ENCODE measurements at places on chromosomes 5 and 9. TPM values are rescaled to one million over a fixed set of nuclear protein-coding genes. Genes with fewer than 3 reads are reported as not detected.

DNA sequence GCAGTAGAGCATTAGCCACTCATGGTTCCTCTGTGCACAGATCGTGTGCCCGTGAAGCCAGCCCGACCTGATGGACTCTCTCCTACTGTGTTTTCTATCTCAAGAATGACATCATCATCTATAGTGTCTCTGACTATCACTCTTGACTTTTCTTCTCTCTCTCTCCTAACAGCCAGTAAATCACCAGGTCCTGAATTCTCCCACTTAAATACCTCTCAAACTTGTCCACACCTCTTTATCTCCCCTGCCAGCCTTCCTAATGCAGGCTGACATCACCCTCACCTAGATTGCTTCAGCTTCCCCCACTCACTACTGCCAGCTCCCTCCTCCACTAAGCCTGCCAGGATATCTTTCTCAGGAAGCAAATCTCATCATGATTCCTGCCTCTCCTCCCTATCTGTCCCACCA, 90.6 kb upstream of the MIER3 start:
- H3K27ac ChIP-seq, result no peak overlapping the region
- no peaks in the 10 kb centered on the region for H3K4me1 ChIP-seq
- H3K36me3 ChIP-seq, result no peaks in the 10 kb centered on the region
- no peaks in the 10 kb centered on the region for H3K27me3 ChIP-seq
- H3K4me3 ChIP-seq, result no peak overlapping the region

GRCh38 chr5:53560506-53561191, at the start of gene NDUFS4:
Gene NDUFS4, plus strand, starts transcription at chr5:53560639. Its CDS starts 24 bp downstream, at chr5:53560663.
- H3K36me3 ChIP-seq, result peaks cover 8% of the 10 kb centered on the region
- peaks cover 5% of the 10 kb centered on the region for H3K4me1 ChIP-seq
- H3K27ac ChIP-seq, result peak within 1 kb of the TSS; percentile 76
- H3K4me3 ChIP-seq, result peak within 1 kb of the TSS; percentile 91
- no peaks in the 10 kb centered on the region for H3K27me3 ChIP-seq
- peak; percentile 94 for DNase-seq

DNA sequence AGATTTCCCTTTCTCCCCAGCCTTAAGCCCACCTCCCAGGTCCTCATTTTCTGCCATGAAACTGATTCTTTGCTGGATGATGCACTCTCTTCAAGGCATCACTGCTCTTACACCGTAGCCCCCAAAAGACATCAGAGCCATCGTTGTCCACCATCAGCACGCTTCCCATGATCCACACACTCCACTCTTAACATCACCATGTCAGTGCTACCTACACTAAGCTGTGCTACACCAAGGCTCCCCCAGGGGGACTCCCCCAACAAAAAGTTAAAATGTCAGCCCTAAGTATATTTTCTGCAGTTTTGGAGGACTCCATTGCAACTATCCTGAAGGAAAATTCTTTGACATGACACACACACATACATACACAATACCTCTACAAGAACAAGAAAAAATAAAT, 34.1 kb upstream of the KIF2A start:
- no peak overlapping the region for H3K27ac ChIP-seq
- no peaks in the 10 kb centered on the region for H3K36me3 ChIP-seq
- H3K4me1 ChIP-seq, result no peaks in the 10 kb centered on the region

DNA sequence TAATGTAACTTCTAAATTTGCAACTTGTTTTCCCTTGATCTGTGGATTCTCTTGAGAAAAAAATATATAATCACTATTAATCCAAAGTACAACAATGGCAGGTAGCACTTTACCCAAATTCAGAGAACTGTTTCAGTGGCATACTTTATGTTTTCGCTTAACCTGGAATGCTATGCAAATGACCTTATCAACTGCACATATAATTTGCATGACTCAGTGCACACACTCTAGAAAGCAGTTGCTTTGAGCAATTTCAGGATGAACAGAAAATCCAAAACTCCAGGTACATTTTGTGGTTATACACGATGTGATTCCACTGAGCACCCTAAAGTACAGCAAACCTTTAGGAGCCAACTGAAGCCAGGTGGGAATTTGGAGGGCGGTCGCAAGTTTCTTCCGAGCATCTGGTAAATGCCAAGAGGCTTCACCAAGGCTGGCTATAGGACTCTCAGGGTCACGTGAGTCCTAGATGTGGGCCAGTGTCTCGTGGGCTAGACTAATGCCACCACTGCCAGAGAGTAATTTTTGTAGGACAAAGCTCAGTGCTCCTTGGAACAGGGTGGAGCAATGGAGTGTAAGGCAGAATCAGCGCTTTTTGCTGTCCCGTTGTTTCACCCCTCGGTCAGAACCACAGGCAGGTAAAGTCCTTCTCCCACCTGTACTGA, 37.3 kb downstream of the DMGDH start:
- H3K27ac ChIP-seq, result no peak overlapping the region
- no peaks in the 10 kb centered on the region for H3K4me1 ChIP-seq
- H3K4me3 ChIP-seq, result no peak overlapping the region
- no peaks in the 10 kb centered on the region for H3K36me3 ChIP-seq

GRCh38 chr9:134390947-134391318, 64.7 kb downstream of the RXRA start:
- H3K4me3 ChIP-seq, result no peak overlapping the region
- DNase-seq, result no peak
- H3K4me1 ChIP-seq, result no peaks in the 10 kb centered on the region
- H3K27me3 ChIP-seq, result no peaks in the 10 kb centered on the region
- no peaks in the 10 kb centered on the region for H3K36me3 ChIP-seq

GRCh38 chr9:130265431-130266235, at the start of gene HMCN2:
Gene HMCN2, plus strand, starts transcription at chr9:130265760. Its CDS starts 119 bp downstream, at chr9:130265879.
- H3K27me3 ChIP-seq, result peaks cover 39% of the 10 kb centered on the region
- H3K36me3 ChIP-seq, result no peaks in the 10 kb centered on the region

- H3K4me3 ChIP-seq, result no peak overlapping the region
- no peak overlapping the region for H3K27ac ChIP-seq
- H3K4me1 ChIP-seq, result no peaks in the 10 kb centered on the region
Observed at GRCh38 chr9:21609506-21609905, 127.4 kb upstream of the IFNE start.

DNA sequence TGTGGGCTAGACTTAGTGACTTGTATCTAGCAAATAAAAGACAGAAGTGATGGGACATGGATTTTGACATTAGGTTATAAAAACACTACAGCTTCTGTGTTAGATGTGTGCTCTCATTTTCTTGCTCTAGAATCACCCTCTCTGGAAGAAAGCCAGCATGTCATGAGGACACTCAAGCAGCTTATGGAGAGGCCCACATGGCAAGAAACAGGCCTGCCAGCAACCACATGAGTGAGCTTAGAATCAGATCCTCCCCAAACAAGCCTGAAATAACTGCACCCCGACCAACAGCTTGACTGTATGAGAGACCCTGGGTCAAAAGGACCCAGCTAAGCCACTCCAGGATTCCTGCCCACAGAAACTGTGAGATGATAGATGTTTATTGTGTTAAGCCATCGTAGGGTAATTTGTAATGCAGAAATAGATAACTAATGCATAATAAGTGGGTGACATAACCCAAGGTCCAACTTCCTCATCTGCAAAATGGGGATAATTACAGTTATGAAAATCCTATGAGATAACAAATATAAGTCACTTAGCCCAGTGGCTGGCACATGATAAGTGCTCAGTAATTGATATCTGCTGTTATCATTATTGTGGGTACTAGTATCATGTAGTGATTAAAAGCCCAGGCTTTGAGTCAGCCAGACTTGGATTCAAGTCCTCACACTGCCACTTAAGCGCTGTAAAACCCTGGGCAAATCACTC, 86.5 kb downstream of the KLHL3 start:
- H3K27ac ChIP-seq, result no peak overlapping the region
- H3K4me3 ChIP-seq, result no peak overlapping the region
- no peaks in the 10 kb centered on the region for H3K27me3 ChIP-seq
- DNase-seq, result no peak

- H3K27me3 ChIP-seq, result no peaks in the 10 kb centered on the region
- H3K27ac ChIP-seq, result peak overlapping the region; percentile 55
- H3K4me3 ChIP-seq, result peak overlapping the region; percentile 70
- no peaks in the 10 kb centered on the region for H3K36me3 ChIP-seq
- H3K4me1 ChIP-seq, result peaks cover 8% of the 10 kb centered on the region
Observed at GRCh38 chr5:130316971-130317680, 412.9 kb downstream of the CHSY3 start.

DNA sequence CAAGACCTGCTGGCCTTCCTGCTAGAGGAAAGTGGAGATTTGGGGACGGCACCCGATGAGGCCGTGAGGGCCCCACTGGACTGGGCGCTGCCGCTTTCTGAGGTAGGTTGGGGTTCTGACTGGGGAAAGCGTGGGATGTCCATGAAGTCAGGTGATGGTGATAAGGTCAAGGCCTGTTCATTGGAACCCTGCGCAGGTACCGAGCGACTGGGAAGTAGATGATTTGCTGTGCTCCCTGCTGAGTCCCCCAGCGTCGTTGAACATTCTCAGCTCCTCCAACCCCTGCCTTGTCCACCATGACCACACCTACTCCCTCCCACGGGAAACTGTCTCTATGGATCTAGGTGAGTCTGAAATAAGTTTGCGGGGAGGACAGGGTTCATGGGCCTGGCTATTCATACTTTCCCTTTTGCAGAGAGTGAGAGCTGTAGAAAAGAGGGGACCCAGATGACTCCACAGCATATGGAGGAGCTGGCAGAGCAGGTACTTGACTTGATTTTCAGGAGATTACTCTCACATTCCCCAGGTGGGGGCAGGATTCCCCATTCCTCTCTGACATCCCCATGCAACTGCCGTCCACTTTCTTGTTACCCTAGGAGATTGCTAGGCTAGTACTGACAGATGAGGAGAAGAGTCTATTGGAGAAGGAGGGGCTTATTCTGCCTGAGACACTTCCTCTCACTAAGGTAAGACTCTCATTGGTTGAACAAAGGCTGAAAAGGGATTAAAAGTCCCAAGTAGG, 505 bp downstream of the CREB3 start:
- peak overlapping the region; percentile 83 for H3K27ac ChIP-seq
- H3K36me3 ChIP-seq, result peaks cover 40% of the 10 kb centered on the region
- peak overlapping the region; percentile 97 for H3K4me3 ChIP-seq
- no peaks in the 10 kb centered on the region for H3K27me3 ChIP-seq

DNA sequence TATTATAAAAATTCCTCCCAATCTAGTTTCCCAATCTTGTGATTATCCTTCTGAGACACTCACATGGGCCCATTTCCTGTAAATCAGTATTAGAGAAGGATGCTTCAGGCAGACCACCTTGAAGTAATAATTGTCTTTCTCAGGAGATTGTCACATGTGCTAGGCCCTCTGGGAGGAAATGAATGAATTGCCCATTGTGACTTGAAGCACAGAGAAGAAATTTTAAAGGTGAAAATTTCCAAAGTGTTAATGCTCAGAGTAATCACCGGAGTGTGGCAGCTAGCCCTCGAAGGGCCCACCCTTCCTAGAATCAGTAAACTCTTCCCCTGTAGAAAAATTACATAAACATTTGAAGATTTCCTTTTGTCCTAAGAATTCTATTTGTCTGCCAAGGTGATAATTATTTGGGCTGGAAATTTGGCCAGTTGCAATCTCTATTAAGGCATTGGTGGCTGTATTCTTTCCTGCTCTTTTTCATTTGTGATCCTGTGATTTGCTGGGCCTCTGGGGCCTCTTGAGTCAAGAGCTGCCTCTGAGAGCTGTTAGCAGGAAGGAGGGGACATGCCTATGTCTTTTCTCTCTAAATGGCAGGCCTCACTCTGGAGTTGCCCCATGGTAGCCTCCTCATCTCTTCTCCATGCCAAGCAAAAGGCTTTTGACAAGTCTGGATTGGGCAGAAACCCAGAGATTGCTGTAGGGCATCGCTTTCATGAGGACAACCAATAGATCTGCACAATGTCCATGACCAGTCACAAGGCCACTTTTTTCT, 371.5 kb upstream of the ACTBL2 start:
- H3K27ac ChIP-seq, result no peak overlapping the region
- no peaks in the 10 kb centered on the region for H3K27me3 ChIP-seq
- H3K36me3 ChIP-seq, result no peaks in the 10 kb centered on the region
- DNase-seq, result no peak
- H3K4me1 ChIP-seq, result peaks cover 3% of the 10 kb centered on the region
- no peak overlapping the region for H3K4me3 ChIP-seq

DNA sequence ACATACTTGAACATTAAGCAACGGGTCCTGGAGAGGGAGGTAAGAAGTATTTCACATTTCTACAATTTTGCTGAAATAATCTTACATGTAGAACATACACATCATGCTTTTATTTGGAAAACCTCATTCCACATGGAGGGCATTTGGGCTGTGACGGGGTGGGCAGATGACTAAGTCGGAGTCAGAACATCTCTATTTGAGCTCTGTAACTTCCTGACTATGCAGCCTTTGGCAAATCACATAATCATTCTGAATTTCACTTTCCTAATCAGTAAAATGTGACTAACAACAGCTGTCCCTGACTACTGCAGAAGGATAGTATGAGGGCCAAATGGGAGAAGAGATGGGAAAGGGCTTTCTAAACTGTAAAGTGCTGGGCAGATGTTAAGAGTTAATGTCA, 17.1 kb upstream of the IL6ST start:
- no peak overlapping the region for H3K27ac ChIP-seq
- DNase-seq, result no peak
- H3K36me3 ChIP-seq, result no peaks in the 10 kb centered on the region
- H3K27me3 ChIP-seq, result no peaks in the 10 kb centered on the region
- H3K4me1 ChIP-seq, result no peaks in the 10 kb centered on the region

GRCh38 chr9:3321186-3321585, 204.6 kb downstream of the RFX3 start:
- no peak overlapping the region for H3K4me3 ChIP-seq
- no peaks in the 10 kb centered on the region for H3K4me1 ChIP-seq
- no peak for DNase-seq
- H3K27me3 ChIP-seq, result no peaks in the 10 kb centered on the region

GRCh38 chr5:126280846-126281245, 142.4 kb upstream of the GRAMD2B start:
- peak overlapping the region; percentile 6 for H3K27ac ChIP-seq
- H3K4me3 ChIP-seq, result no peak overlapping the region
- peaks cover 24% of the 10 kb centered on the region for H3K27me3 ChIP-seq

- no peaks in the 10 kb centered on the region for H3K36me3 ChIP-seq
- H3K4me3 ChIP-seq, result no peak overlapping the region
- peaks cover 46% of the 10 kb centered on the region for H3K27me3 ChIP-seq
Observed at GRCh38 chr5:59037453-59037852, 454.6 kb downstream of the RAB3C start.

GRCh38 chr9:34282096-34282495, 47.0 kb downstream of the KIF24 start:
- H3K4me1 ChIP-seq, result no peaks in the 10 kb centered on the region
- no peaks in the 10 kb centered on the region for H3K27me3 ChIP-seq
- DNase-seq, result no peak

DNA sequence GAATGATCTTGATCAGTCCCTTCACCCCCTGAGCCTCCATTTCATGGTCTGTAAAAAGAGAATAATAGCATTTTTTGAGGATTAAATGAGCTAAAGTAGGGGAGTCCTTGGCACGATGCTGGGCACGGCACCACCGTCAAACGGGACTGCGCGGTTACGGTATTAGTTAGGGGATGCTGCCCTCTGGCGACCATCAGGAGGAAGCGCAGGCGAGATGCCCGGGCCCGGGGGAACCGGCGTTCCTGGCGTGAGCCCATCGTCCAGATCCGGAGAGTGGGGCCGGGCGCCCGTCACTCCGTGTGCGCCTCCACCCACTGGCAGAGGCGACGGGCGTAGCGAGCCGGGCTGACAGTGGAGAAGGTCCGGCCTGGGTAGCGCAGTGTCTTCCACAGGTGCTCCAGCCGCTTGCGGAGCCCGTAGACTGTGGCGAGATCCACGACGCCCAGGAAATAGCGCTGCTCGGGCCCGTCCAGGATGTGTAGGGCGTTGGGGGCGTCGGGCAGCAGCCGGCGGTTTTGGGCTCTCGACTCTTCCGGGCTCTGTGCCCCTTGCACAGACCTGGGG, 4.8 kb upstream of the ST6GALNAC4 start:
- no peaks in the 10 kb centered on the region for H3K4me1 ChIP-seq
- H3K4me3 ChIP-seq, result no peak overlapping the region
- DNase-seq, result peak; percentile 90
- no peak overlapping the region for H3K27ac ChIP-seq

Gene CDX1
- 0.25 TPM for total RNA-seq

Gene MSMP
- total RNA-seq, result 0.74 TPM

Gene LCN9
- 0.46 TPM for total RNA-seq

Gene ZNF462
- total RNA-seq, result 60.3 TPM

Gene CARTPT
- not detected for total RNA-seq

Gene OR1L6
- not detected for total RNA-seq
